Stimulated activated CD8-positive, alpha-beta memory T cell treated with anti-CD3 and anti-CD28 coated beads, Interleukin-4, amount 100 ng/mL, for 48 hours (primary cell): ENCODE measurements at places on chromosomes 12 and 14.

GRCh38 chr12:80892597-80893445 is 44.9 kb downstream of the LIN7A start:
- DNase-seq, result no peak

DNA sequence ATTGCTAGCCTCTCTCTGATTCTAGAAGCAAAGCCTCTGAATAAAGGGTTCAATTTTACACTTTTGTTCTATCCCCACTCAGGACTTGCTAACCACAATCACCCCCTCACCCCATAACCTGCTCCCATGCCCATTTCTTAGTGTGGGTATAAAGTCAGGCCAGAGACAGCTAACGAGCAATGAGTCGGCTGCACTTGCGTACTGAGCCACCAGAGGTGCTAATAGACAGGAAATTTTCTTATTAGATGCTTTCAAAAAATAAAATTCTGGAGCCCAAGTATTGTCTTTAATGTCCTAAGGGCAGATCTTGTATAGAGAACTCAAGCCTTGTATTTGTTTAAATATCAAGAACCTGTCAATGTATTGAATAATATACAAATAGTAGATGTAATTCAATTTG is 256.9 kb downstream of the SYT1 start:
- no peak for DNase-seq

GRCh38 chr14:68607867-68608573 is 184.8 kb downstream of the ZFP36L1 start:
- no peak for DNase-seq

DNA sequence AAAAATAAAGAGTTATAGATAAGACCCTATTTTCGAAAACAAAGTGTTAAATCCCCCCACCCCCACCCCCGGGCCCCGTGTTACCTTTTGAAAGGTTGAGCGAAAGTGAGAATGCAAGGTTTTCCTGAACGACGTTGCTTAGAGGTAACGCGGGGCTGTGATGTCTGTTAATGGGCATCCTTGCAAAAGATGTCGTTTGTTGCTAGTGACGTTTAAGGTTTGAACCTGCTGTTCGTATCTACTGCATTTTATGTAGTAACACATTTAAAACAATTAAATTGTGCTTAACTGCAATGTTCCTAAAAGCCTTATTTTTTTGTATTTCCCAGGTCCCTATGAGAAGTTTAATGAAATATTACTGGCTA is 1.2 kb downstream of the CPSF6 start:
- peak; percentile 43 for DNase-seq

- no peak for DNase-seq
Observed at GRCh38 chr14:51079085-51079484, 15.8 kb downstream of the TRIM9 start.

GRCh38 chr14:61838661-61839245 is 76.5 kb downstream of the SNAPC1 start:
- DNase-seq, result no peak

DNA sequence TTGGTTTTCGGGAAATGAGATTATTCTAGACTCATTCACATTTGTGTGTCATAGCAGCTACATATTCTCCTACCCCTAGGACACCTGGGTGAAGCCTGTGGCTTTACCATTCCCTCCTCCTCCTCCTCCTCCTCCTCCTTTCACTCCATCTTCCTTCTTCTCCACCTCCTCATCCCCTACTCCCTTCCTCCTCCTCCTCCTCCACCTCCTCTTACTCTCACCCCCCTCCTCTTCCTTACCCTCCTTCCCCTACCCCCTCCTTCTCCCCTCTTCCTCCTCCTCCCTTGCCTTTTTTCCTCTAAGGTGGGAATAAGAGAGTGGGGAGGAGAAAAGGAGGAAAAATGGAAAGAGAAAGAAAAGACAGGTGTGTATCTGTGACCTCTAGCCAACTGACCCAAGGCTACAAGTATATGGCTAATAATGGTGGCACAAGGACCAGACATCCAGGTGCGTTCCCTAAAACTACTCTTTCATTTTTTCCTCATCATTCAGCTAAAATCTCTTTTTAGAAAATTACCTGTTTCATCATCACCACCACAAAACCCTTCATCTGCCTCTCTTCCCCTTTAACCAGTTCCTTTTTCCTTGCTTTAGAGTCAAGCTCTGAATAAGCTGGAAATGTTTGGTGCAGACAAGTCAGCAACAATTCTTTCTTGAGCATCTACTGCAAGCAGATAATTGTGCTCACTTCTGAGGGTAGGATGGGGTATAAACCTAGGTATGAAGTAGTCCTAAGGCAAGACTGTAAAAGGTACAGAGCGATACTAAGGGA is 149.8 kb upstream of the FOXN3 start:
- no peak for DNase-seq
